ENCODE measurements at places on chromosomes 11 and 22.

- DNase-seq: no peak
Observed at GRCh38 chr11:64349025-64349387, 9.0 kb downstream of the CCDC88B start.

DNA sequence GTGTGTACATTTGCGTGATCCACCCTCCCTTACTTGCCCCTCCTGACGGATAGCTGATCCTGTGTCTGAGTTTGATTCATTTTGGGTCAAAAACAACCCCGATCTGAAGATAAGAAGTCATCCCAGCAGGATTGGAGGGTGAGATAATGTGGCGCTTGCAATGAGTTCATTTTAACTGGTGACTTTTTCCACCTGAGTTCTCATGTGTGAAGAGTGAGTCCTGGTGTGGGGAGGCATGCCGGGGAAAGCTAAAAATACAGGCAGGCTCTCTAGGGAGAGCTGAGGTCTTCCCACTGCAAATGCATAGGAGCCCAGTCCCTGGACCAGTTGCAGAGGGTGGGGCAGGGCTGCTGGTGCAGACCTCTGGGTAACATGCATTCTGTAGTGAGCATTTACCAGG is 35.7 kb upstream of the ELF5 start:
- DNase-seq: no peak

DNA sequence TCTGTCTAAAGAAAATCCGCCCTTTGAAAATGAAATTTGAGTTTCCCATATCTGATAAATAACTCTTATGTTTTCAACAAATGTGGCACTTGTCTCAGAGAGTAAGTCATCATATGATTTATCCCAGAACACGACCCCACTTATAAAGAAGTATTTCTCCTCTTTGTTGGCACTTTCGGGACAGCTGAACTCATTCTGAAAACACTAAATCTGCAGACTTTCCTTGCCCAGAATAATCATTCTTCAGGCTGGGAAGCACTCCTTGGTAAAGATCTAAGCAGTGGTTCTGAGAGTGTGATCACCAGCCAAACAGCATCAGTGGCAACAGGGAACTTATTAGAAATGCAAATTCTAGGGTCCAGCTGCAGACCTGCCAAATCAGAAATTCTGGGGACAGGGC is 532.2 kb upstream of the API5 start:
- DNase-seq: no peak

DNA sequence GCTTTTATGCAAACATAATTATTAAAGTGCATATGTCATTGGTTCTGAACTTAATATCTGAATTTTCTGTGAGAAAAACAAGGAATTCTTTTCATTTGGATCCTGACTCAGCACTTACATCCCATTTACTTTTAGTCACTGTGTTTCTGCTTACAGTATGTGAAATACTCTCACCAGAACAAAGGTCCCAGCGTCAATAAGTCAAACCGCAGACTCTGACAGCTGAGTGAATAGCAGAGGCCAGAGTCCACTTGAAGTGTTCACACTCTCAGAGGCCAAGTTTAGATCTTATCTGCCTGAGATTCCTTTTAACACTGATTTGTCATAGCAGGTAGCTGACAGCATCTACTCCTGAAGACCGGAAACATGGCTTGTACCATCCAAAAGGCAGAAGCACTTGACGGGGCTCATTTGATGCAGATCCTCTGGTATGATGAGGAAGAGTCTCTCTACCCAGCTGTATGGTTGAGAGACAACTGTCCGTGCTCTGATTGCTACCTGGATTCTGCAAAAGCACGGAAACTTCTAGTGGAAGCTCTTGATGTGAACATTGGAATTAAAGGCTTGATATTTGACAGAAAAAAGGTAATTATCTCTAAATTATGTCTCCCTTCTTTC is 14.6 kb downstream of the BBOX1 start:
- DNase-seq: no peak

DNA sequence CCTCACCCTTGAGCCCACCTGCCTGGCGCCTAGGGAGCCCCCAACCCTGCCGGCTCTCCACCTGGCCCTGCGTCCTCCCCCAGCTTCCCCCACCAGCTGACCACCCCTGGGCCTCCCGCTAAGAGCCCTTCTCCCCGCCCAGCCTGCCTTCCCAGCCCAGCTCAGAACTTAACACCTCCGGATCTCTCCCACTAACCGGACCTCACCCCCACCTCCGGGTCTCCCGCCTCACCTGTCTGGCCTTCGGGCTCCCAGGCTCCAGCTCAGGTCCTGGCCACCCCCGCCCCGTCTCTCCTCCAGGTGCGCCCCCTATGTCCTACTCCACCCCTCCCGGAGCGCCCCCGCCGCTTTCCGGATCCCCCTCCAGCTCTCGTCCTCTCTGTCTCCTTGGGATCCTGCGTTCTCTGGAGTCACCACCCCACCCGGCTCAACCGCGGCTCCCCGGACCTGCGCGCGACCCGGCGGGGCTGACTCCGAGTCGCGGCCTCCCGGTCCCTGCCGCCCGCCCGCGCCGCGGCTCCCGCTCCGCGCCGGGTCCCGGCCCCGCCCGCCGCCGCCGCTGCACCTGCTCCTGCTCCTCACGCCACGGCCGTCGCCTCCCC is at the start of gene KCNJ11:
Gene KCNJ11, minus strand, starts transcription at position 51 of the 602 bp plus-strand sequence. CDS start 568 bp downstream, outside the sequence.
- no peak for DNase-seq

GRCh38 chr11:134055029-134055428 is 13.8 kb upstream of the JAM3 start:
- no peak for DNase-seq

All from activated CD4-positive, alpha-beta memory T cell treated with anti-CD3 and anti-CD28 coated beads for 36 hours (primary cell).